ENCODE measurements at places on chromosomes 4 and X.

- DNase-seq: no peak
Measured at GRCh38 chr4:135900956-135901355, 1631.3 kb downstream of the PCDH18 start.

DNA sequence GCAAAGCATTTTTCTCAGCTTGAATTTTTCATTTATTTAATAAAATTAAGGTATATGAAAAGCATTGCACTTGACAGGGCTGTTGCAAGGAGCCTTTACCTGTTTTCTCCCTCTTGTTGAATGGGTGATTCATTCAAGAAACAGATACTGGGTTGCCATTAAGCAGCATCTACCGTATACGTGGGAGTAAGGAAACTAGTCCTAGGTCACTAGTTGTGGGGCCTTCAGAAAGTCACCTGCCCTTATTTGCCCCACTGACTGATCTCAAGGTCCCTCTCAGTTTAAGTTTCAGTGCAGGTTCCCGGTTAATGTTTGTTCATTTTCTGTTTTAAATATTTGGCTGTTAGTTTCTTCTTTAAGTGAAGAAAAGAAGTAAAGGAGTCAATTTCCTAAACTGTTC, 34.0 kb downstream of the LHFPL1 start:
- no peak for DNase-seq

- DNase-seq: peak; percentile 98
Measured at GRCh38 chr4:140109737-140110136, 44.2 kb downstream of the MAML3 start.

DNA sequence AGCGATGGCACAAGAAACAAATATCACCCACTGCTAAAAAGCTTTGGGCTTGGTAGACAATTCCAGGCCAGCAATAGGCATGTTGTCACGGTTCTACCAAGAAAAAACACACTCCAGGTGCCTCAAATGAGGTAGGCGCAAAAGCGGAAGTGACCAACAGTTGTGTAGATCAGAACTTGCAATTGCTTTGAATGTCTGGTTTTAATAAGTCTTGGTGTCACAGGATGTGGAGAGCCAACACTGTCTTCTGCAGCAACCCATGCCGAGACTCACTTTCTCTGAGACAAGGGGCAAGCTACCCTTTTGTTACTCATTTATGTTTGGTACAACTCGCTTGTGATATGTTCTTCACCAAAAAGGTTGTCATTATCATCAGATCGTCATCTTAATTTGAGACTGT, 188.8 kb downstream of the HS6ST2 start:
- DNase-seq: no peak

DNA sequence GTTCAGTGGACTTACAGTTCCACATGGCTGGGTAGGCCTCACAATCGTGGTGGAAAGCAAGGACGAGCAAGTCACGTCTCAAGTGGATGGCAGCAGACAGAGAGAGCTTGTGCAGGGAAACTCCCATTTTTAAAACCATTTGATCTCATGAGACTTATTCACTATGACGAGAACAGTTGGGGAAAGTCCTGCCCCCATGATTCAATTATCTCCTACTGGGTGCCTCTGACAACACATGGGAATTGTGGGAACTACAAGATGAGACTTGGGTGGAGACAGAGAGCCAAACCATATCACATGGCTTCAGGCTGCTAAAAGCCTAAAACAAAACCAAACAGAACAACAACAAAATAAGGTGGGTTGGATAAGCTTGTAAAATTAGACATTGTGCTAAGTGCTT, 194.4 kb upstream of the CPEB2 start:
- no peak for DNase-seq

- DNase-seq: no peak
Measured at GRCh38 chr4:1517592-1518411, 111.6 kb upstream of the NKX1-1 start.

DNA sequence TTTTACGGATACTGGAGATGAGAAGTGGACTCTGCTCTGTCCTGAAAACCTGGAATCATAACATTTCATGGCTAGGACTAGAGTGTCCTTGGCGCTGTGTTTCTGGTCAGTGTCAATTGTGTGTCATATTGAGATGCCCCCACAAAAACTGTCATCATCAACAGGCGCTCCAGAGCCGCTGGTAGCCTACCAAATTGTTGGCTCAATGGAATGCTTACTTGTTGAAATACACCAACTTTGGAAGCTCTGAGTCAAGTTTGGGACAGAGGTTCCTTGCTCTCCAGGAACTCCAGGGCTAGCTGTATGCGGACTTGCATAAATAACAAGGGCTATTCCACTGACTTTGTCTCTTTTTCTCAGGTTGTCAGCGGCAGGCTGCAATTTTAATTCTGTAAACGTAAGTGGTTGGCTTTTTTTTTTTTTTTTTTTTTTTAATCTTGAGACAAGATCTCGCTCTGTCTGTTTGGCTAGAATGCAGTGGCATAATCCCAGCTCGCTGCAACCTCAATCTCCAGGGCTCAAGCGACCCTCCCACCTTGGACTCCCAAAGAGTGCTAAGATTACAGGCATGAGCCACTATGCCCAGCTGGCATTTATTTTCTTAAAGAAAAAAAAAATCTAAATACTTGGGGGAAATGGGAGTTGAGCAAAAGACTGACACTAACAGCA, 871 bp upstream of the HPGD start:
- DNase-seq: no peak

DNA sequence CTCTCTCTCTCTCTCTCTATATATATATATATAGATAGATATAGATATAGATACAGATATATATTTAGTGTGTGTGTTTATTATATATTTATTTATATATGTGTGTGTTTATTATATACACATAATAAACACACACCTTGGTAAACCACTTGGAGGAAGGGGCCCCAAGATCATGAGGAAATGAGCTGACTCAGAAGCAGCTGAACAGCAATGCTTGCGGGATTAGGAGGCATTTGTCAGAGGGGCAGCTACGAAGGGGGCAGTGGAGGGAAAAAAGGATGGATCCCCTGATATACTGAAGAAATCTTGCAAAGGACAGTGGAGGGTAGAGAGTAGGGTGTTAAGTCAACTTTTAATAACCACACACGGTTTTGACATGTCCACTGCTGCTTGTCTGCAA, 120.0 kb upstream of the SORBS2 start:
- DNase-seq: no peak

GRCh38 chr4:74335341-74336021, 27.2 kb downstream of the EPGN start:
- no peak for DNase-seq

DNA sequence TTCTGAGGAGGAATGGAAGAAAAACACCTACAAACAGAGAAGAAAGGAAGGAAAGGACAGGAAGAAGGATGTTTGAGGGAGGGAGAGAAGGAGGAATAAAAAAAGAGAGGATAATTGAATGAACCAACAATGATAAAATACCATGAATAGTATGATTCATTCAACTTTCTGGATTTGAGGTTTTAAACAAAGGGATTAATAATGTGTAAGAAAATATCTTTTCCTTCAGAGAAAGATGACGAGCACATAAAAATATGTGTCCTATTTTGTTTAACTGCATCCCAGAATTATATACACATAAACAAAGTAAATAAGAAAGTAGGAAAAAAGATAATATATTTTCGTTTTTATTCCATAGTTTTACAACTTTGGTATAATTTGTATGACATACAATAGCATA, 1380.4 kb downstream of the STIM2 start:
- no peak for DNase-seq

DNA sequence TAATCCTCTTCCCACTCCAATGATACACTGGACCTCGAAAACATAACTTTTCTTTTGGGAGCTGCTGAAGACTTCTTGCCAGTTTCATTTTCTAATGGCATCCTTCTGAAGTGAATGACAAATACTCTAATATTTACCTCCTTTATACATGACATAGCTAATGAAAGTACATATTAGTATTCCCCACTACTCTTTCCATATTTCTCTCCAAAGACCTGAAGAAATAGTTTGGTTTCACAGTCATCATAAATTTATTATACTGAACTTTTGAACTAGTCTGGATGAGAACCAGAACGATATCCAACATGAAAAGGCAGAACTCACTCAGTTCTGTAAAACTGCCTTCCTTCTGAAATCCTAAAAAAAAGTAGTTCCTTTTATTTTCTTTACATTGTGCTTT, 139.1 kb downstream of the GPC3 start:
- no peak for DNase-seq

DNA sequence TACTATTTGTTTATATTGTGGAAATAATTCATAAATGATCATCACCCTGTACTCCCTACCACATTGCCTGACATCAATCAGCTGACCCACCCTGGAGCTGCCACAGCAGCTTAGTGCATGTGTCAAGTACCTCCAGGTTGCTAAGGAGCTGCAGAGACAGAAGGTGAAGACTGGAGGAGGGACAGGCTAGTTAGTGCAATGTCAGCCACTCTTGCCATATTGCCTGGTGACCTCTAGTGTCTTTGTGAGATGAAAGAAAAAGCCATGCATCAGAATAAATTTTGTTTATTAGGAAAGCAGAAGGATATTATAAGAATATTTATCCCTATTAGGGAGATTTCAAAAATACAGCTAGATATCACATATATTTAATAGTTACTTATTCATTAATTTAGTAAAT, 243.9 kb upstream of the FAT4 start:
- peak; percentile 85 for DNase-seq

- no peak for DNase-seq
Measured at GRCh38 chrX:50327235-50327634, 122.7 kb downstream of the CCNB3 start.

DNA sequence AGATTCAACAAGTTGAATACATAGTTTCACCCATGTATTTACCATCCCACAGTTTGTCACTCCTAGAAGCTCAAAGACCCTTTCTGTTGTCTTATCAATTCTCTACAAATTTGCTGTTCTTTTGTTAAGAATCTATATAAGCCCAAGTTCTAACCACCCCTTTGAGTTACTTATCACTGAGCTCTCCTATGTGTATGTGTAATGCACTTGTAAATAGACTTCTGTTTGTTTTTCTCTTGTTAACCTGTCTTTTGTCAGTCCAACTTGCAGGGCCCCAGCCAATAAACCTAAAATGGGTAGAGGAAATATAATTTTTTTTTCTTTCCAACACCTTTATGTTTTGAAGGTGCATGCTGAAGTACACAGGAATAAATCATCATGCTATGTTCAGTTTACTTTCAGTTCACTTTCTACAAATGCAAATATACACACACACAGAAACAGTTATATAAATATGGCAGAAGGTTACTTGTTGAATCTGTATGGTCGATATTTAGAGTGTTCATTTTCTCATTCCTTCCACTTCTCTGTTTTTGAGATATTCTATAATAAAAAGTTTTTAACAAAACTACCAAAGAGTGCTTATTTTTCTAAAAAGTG, 22.3 kb upstream of the CLOCK start:
- DNase-seq: no peak

GRCh38 chr4:112410364-112410763, 105.6 kb downstream of the NEUROG2 start:
- DNase-seq: no peak

- peak; percentile 53 for DNase-seq
Measured at GRCh38 chrX:102154900-102155805, 624 bp downstream of the BEX5 start.

GRCh38 chr4:137655302-137655701, 123.0 kb upstream of the PCDH18 start:
- no peak for DNase-seq

DNA sequence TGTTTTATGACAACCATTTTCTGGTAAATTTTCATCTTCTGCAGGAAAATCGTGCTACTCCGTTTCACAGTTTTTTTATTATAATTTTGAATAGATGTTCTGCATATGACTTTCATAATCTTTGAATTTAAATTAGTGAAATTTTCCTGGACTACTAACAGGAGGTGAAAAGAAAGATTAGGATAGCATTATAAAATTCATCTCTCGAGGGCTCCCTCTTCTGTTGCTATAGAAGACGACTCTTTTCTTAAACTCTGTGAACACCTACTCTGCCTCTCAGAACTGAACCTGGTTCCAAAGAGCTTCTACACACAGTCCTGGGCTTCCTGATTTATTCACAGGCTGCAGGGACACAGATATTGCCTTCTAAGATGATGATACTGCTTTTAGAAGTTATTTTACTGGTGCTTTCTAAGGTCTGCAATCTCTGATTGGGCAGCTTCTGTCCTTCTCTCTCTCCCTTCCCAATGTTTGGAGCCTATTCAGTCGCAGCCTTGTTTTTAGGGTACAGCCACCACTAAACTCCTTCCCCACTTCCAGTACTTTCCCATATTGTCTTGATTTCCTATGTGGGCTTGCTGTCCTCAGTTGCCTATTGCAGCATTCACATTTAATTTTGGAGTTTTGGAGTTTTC, 10.1 kb upstream of the SAP30 start:
- no peak for DNase-seq

DNA sequence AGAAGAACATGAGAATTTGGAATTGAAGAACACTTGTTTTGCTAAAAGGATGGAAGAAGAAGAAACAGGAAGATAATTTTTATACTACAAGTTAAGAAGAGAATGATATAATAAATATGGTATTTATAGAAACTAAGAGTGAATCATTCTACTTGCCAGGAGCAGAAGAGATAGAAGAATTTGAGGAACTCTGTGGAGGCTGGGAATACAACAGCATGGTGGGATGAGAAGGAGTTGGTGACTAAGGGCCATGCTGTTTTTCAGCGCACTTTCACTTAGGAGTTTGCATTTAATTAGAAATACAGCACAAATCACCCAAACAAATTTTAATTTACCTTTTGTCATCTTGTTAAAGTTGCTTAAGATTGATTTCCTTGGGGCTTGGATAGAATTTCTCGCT, 20.5 kb downstream of the HADH start:
- DNase-seq: no peak

DNA sequence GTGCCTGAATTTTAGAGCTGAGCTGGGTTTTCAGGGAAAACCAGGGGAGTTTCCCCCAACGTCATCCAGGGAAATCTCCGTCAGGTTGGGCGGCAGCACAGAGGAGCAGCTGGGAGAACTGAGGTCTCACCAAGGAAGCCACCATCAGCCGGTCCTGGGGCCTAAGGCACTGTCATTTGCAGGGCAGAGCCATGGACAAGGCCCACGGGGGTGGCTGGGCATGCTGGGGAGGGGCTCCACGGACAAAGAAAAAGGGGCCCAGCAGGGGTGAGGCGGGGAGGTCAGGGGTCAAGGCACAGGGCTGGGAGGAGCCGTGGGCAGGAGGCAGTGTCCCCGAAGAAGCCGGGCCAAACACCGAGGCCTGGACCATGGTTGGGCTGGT, 109.8 kb downstream of the HMX1 start:
- DNase-seq: no peak

DNA sequence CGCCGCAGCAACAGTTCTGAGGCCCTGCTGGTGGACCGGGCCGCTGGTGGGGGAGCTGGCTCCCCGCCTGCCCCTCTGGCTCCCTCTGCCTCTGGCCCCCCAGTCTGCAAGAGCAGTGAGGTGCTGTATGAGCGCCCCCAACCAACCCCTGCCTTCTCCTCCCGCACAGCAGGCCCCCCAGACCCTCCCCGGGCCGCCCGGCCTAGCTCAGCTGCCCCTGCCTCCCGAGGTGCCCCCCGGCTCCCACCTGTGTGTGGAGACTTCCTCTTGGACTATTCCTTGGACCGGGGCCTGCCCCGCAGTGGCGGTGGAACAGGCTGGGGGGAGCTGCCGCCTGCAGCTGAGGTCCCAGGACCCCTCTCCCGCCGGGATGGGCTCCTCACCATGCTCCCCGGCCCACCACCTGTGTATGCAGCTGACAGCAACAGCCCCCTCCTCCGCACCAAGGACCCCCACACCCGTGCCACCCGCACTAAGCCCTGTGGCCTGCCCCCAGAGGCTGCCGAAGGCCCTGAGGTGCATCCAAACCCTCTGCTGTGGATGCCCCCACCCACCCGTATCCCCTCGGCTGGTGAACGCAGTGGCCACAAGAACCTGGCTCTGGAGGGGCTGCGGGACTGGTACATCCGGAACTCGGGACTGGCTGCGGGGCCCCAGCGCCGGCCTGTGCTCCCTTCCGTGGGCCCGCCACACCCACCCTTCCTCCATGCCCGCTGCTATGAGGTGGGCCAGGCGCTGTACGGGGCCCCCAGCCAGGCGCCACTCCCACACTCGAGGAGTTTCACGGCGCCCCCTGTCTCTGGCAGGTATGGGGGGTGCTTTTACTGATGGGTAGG, 6.3 kb downstream of the PRAF2 start:
- DNase-seq: no peak

Measured in eye (tissue), 1 donor.